Muscle of leg (tissue), 16 donors: ENCODE measurements at places on chromosomes 16 and 17. TPM values are rescaled to one million over a fixed set of nuclear protein-coding genes. Genes with fewer than 3 reads are reported as not detected.
A peak's percentile ranks its signal among the peaks of the same experiment; 100 is the strongest.

Gene LRRC36
- total RNA-seq, result 0.22 TPM

Gene PABPN1L
- total RNA-seq, result 0.04 TPM

Gene THOC6
- 15.0 TPM for total RNA-seq

DNA sequence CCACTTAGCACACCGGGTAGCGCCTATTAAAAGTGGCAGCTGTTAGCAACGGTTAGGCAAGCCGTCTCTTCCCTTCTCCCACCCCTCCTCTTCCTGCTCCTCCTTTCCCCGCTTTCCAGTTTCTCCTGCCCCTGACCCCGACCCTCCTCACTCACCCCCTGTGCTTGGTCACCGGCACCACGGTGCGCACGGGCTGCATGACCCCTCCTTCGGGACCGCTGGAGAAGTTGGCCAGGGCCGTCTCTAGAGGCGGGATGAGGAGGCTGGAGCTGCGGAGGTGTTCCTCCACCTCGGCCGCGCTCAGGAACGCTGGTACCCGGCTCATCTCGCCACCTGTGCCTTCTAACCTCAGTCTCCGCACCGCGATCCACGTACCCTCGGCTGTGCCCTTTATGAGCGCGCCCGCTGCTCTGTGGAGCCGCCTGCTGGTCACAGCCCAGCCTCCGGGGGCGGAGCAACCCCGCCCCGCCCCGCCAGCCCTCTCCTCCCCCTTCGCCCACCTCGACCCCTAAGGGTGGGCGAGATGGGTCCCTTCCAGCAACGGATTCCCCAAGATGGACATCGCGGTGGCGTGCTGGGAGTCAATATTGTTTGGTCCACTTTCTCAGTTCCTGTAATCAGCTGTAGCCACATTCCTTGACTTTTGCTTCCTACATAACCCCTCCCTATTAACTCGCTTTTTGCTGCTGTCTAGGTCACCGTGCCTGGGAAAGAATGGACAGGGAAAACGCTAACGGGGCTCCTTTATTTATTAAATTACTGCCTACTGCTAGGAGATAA is at the start of gene CRYM:
TSS of gene CRYM (minus strand) at position 364 of the 780 bp plus-strand sequence. CDS start at position 325, 39 bp downstream.
- H3K27ac ChIP-seq, result no peak within 1 kb of the TSS
- peak; percentile 22 for DNase-seq
- H3K4me1 ChIP-seq, result peaks cover 7% of the 10 kb centered on the region

GRCh38 chr16:19361587-19361986 is 56.1 kb upstream of the TMC5 start:
- H3K4me3 ChIP-seq, result no peak overlapping the region
- no peak for DNase-seq

DNA sequence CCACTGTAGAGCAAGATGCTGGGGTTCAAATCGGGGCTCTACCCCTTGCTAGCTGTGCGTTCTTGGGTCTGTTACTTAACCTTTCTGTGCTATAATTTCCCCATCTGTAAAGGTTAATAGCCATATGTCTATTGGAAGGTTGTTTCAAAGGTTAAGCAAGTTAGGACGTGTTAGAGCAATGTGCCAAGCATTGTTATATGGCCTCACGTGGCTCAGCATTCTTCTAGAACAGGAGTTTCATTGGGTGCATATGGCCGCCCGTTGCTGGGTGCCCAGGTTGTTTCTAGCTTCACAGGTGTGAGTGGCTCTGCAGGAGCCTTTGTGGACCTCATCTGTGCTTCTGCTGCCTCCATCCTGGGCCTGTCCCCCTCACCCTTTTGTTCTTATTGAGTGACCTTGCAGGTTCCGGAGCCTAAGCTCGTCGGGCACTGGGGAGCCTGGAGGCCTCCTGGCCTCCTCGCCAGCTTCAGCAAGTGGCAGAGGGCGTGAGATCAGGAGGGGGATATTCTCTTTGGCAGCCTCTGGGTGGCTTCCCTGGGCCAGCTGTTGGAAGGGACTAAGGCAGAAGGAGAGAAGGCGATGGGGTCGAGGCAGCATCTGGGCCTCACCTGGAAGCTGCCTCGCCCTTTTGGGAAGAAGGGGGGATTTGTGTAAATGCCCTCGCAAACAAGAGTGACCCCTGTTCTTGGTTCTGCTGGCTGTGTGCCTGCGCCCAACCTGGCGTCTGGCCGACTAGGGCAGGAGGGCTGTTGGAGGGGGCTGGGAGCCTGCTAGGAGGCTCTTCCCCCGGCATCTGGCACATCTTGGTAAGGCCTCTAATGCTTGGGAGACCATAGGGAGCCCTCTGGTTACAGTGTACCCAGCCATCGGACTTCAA is 80.2 kb upstream of the CIBAR2 start:
- no peaks in the 10 kb centered on the region for H3K27me3 ChIP-seq
- H3K36me3 ChIP-seq, result peaks cover 2% of the 10 kb centered on the region
- H3K4me1 ChIP-seq, result peaks cover 45% of the 10 kb centered on the region
- no peak overlapping the region for H3K4me3 ChIP-seq

- no peak overlapping the region for H3K27ac ChIP-seq
- no peak overlapping the region for H3K4me3 ChIP-seq
- peaks cover 19% of the 10 kb centered on the region for H3K4me1 ChIP-seq
- no peak for DNase-seq
- H3K27me3 ChIP-seq, result peaks cover 37% of the 10 kb centered on the region
- H3K36me3 ChIP-seq, result no peaks in the 10 kb centered on the region
Observed at GRCh38 chr17:48494335-48494734, 36.5 kb downstream of the HOXB1 start.

DNA sequence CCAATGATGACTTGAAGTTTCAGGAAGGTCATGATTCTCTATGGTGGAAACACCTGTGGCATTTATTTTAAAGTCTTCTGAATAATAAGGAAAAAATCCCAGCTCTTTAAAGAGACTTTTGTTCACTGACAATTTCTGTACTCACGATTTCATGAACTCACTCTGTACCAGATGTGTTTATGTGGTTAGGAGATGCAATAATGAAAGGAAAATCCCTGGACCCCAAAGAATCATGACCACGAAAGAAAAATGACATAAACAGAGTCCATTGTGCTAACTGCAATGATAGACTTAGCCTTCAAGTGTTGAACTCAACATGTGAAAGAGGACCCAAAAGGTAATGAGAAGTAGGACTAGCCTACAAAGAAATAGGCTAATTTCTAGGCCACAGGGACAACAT is 947.5 kb downstream of the CDH11 start:
- no peaks in the 10 kb centered on the region for H3K4me1 ChIP-seq
- H3K4me3 ChIP-seq, result no peak overlapping the region
- H3K36me3 ChIP-seq, result no peaks in the 10 kb centered on the region
- no peak overlapping the region for H3K27ac ChIP-seq

- H3K4me3 ChIP-seq, result no peak overlapping the region
- H3K27me3 ChIP-seq, result no peaks in the 10 kb centered on the region
- no peak overlapping the region for H3K27ac ChIP-seq
- H3K36me3 ChIP-seq, result no peaks in the 10 kb centered on the region
- H3K4me1 ChIP-seq, result peaks cover 12% of the 10 kb centered on the region
Observed at GRCh38 chr16:15653227-15653626, 3.2 kb downstream of the NDE1 start.

GRCh38 chr17:69712801-69713311 is 298.4 kb downstream of the MAP2K6 start:
- DNase-seq, result no peak
- no peak overlapping the region for H3K27ac ChIP-seq
- H3K4me3 ChIP-seq, result no peak overlapping the region
- H3K4me1 ChIP-seq, result peaks cover 10% of the 10 kb centered on the region
- H3K36me3 ChIP-seq, result no peaks in the 10 kb centered on the region
